ENCODE measurements at places on chromosomes 2 and 18. TPM values are rescaled to one million over a fixed set of nuclear protein-coding genes. Genes with fewer than 3 reads are reported as not detected.

DNA sequence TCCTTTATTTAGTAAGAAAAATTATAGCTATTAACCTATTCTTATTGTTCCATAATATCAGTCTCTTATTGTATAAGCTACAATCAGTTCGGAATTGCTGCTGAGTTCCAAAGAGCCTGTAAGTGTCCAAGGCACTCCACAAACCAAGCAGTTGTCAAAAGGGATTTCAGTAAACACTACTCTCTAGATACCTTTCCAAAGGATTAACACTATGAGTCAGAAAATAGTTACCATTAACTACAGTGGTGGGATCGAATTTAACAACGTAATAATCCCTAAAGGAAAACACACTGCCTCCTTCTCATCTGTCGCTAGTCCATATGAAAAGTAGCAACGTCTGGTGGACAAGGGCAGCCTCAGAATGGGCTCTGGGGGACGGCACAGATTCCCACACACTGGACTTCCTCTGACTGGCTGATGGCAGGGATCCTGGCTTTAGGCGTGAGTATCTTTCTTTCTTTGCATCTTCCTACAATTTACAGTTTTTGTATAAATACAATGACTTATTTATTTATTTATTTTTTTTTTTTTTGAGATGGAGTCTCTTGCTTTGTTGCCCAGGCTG is 8.8 kb downstream of the TGFBRAP1 start:
- no peak for DNase-seq

The SCTR gene
- not detected for total RNA-seq

The SLC4A1AP gene
- 22.8 TPM for total RNA-seq

- no peak for DNase-seq
Observed at GRCh38 chr2:179882851-179883806, 21.7 kb upstream of the ZNF385B start.

The AKAIN1 gene
- not detected for total RNA-seq

DNA sequence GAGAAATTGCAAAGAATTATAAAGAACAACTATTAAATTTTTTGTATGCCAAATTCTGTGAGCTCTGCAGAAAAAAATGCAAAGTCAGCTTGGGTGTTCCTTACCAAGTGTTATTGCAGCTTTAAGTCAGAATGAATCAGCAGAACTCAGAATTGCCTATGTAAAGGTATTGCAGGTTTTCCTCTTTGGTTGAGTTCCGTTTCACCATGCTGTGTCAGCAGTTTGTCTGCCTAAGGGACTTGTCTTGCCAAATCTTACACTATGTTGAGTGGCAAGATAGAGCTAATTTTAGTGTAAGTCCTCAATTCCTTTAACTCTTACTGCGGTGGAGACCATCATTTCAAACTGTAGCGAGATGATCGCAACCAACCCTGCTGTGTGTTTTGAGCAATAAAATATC is 38.8 kb downstream of the ADAM23 start:
- DNase-seq: no peak

DNA sequence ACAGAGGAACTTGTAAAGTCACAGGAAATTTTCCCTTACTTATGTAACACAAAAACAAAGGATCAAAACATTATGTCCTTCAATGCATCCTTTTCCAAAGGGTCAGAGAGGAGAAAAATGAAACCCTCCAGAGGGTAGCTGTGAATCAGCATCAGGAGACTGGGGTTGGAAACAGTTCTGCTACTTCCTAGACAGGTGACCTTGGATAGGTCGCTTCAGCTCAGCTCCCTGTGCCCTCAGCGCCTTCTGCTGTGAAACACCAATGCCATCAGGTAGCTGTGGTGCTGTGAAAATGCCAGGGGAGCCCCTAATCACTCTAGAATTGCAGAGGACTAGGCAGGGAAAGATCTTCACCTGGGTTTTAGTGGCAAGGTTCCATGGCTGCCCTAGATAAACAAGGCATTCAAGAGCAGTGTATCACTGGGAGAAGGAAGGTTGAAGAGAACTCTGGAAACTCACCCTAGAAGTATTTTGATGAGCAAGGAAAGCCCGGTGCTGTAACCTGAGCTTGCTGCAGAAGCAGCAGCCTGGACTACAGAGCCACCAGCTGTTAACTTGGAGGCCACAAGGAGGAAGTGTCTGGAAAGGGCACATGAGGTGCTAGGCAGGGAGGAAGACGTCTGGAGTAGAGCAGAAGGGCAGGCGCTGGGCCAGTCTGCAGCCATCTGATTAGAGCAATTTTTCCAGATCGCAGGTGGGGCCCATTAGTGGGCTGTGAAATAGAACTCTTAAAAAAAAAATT is 100.7 kb upstream of the MCFD2 start:
- DNase-seq: no peak

DNA sequence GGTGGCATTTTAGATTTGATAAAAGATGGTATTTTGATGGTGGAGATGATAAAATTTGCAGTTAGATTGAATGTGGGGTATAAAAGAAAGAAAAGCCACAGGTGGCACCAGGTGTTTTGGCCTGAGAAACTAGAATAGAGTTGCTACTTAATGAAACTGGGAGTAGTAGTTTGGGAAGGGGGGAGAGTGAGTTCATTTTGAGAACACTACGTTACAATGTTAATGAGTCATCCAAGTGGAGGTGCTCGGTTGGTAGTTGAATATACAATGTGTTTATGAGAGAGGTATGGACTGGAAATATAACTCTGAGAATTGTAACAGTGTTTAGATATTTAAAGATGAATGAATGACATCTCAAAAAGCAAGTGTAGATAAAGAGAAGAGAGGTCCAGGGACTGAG is 26.4 kb downstream of the EPG5 start:
- DNase-seq: no peak

DNA sequence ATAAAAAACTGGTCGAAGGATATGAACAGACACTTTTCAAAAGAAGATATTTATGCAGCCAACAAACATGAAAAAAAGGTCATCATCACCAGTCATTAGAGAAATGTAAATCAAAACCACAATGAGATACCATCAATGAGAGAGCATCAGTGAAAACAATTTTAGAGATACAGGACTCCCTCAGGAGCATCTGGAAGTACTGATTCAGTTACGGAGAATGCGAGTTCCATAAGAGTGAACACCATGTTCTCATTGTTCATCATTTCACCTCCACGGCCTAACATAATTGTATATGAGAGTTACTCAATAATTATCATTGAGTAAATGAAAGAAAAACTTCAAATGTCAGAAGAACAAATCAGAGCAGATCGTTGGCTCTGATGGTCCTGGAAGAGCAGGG is 140.9 kb upstream of the TANK start:
- DNase-seq: no peak

DNA sequence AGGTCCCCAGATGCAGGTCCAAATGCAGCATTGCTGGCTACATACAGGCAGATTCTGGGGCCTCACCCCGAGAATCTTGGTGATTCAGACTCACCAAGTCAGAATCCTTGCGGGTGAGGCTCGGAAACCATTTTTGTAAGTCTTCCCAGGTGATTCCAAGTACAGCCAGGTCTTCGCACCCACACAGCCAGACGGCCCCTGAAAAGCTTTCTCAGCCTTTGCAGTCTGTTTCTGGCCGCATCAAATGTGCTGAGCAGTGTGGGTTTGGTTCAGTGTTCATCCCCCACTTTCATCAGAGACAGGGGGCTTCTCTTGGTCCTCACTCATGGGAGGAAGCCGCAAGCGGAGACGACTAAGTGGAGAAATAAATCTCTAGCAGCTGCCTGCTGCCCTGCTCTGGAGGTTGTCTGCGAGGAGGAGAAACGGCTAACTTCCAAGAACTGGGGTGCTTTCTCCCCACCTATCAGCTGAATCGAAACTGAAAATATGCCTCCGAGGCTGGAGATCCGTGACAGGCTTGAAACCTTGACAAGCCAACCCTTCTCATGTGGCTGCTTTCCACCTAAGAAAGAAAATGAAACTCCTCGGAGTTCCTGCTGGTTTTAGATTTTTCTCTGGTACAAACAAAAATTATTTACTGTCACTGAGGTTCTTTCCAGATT is 8.9 kb upstream of the TMEM185B start:
- DNase-seq: no peak

The EDAR gene
- total RNA-seq: not detected

DNA sequence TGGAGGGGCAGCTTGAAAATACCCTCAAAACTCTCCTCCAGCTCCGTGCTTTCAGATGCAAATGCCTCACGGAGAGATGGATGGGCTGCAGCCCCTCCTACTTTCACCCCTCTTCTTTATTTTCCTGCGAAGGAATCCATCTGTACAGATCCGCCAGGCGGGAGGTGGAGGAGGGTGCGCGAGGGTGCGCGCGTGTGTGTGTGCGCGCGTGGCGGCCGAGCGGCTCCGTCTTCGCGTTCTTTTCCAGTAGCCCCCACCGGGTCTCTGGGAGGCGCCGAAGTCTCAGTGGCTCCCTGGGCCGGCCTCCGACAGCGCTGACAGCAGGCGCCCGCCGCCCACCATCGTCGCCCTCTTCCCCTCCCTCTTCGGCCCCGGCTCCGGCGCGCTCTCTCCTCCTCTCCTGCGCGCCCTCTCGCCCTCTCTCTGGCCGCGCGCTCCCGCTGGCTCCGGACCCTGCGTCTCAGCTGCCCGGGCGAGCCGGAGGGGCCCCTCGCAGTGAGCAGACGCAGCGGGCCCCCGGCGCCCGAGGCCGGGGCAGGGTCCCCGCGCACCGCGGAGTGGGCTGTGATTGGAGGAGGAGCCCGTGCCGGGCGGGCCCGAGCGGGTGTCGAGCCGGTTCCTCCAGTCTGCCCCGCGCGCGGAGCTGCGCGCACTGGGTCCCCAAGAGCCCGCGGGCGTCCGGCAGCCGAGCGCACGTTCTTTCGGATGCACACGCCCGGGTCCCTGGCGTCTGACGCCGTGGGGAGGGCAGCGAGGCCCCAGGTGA is at the start of gene CDH7:
Gene CDH7, plus strand, starts transcription at position 624 of the 766 bp plus-strand sequence. CDS start 11,831 bp downstream, outside the sequence.
- DNase-seq: no peak

The LIMS1 gene
- total RNA-seq: 141 TPM

GRCh38 chr2:86072271-86072858 is 33.3 kb downstream of the POLR1A start:
- DNase-seq: no peak

The CENPO gene
- 2.7 TPM for total RNA-seq

The SERPINB2 gene
- total RNA-seq: 24.5 TPM

- no peak for DNase-seq
Observed at GRCh38 chr2:174035981-174036742, 71.0 kb upstream of the SP3 start.

The PAX3 gene
- not detected for total RNA-seq

- DNase-seq: no peak
Observed at GRCh38 chr2:66581339-66582103, 146.6 kb downstream of the MEIS1 start.

- no peak for DNase-seq
Observed at GRCh38 chr2:56021579-56021978, 98.0 kb upstream of the EFEMP1 start.

The LOXL3 gene
- total RNA-seq: 7.1 TPM

The ITGA6 gene
- 46.5 TPM for total RNA-seq

The SNORC gene
- total RNA-seq: 0.75 TPM

The XRCC5 gene
- 140 TPM for total RNA-seq

DNA sequence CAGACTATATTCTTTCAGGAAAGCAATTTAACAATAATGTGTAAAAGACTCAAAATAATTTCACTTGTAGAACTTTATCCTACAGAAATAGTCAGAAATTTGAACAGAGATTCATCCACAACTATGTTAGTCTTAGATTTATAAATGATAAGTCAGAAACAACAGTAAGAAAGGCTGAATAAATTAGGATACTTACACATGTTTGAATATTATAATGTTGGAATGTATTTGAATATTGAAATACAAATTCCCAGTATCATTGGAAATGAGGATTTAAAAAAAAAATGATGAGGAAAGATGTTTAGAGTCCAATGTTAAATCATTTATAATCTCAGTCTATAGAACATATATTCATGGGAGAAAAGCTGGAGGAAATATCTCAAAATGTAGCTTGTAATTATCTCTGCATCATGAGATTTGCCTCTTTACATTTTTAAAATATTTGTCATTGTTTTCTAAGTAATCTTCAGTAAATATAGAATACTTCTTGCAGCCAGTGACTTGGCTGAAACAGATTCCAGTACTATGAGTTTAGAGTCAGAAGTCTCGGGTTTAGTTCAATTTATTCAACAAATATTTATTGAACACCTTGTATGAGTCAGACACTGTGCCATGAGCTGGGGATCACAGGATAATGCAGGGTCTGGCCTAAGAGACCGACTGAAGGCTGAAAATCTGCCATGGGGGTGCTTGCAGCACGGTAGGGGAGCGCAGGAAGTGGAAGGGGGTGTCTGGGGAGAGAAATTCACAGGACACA is 32.3 kb downstream of the CXCR4 start:
- DNase-seq: no peak

The RAMP1 gene
- 172 TPM for total RNA-seq

- no peak for DNase-seq
Observed at GRCh38 chr2:128619471-128620325, 301.0 kb upstream of the HS6ST1 start.

DNA sequence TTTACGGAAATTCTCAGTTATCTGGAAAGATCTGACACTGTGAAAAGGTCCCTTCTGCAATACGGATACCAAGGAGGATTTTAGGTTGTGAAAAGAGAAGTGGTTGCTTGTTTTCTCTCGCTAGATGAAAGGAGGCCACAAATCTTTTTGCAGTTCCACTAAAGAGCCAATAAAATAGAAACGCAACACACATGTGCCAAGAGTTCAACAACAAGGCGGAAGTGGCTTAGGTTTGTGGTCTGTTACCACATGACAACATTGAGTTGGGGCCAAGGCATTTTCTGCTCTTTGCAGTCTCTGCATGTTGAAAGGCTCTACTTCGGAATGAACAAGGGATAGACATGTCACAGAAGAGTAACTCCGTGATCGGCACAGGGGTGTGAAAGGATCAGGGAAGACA is 115.7 kb upstream of the OSR1 start:
- no peak for DNase-seq

GRCh38 chr2:33158482-33159003 is 211.8 kb downstream of the LTBP1 start:
- DNase-seq: no peak

- no peak for DNase-seq
Observed at GRCh38 chr2:240987588-240987987, 10.8 kb upstream of the SNED1 start.

The HTR2B gene
- total RNA-seq: 12.9 TPM

DNA sequence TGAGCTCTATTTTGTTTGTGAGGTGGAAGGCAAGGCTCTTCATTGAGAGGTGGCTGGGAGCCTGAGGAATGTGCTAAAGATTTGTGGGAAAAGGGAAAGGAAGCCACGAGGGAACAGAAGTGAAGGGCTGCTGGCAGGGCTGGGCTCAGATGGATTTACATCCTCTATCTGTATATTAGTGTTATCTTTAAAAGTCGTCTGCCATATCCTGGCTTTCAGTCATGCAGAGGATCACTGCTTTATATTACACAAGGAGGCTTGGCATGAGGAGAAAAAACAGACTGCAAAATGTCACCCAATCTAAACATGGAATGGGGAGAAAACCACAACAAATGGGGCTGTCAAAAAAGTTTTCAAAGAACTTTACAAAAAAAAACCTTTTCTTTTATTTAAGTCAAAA is 434.4 kb downstream of the HRH4 start:
- DNase-seq: no peak

The DQX1 gene
- total RNA-seq: not detected

DNA sequence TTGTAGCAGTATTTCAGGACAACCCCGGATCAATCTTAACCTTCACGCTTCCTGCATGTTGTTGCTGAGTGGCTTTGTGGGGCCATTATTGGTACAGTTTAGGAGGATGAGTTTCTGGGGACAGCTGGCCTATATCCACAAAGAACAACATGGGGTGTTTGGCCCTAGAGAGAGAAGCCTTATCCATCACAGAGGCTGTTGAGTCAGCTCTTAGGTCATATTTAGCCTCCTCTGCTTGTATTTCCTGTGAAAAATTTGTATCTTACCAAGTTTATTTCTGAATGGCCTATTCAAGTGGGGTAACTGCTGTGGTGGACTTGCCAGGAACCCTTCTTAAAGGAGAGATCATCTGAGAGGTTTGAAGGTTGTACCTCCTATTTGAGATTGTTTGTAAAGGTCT is 77.6 kb downstream of the MAP4K4 start:
- no peak for DNase-seq

Measured in esophagus muscularis mucosa (tissue), 4 donors.